CD4-positive, alpha-beta memory T cell (primary cell): ENCODE measurements at places on chromosomes 13 and 19.

- no peak for DNase-seq
Measured at GRCh38 chr19:54439174-54439851, 9.7 kb upstream of the LENG8 start.

GRCh38 chr13:72700509-72700908 lies 26.9 kb downstream of the MZT1 start:
- no peak for DNase-seq

GRCh38 chr19:33400856-33401682 lies 27.6 kb downstream of the CEBPG start:
- no peak for DNase-seq

DNA sequence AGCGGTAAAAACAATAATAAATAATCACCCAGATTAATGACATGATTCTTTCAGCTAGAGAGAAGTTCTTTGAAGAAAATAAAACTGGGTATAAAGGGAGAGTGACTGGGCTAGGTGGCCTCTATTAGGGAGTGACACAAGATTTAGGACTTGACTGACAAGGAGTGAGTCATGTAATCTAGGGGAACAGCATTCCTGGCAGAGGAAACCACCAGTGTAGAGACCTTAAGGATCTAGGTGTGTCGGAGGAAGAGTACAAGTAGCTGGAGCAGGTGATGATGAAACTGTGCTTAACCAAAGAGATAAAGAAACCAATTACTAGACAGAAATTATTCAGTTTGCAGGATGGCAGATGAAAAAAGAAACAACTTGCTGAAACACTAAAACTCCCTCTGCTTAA lies 248.0 kb downstream of the RFC3 start:
- no peak for DNase-seq
